ENCODE measurements at places on chromosomes 6 and 20. TPM values are rescaled to one million over a fixed set of nuclear protein-coding genes. Genes with fewer than 3 reads are reported as not detected.
A peak's percentile ranks its signal among the peaks of the same experiment; 100 is the strongest.

- no peak for DNase-seq
- H3K36me3 ChIP-seq, result no peaks in the 10 kb centered on the region
- H3K27ac ChIP-seq, result no peak overlapping the region
- H3K4me3 ChIP-seq, result no peak overlapping the region
- H3K27me3 ChIP-seq, result no peaks in the 10 kb centered on the region
Measured at GRCh38 chr6:52074155-52074554, 13.3 kb downstream of the PKHD1 start.

MMP24 gene
- total RNA-seq, result 1.4 TPM

GRCh38 chr20:8242066-8242465 lies 110.0 kb downstream of the PLCB1 start:
- no peaks in the 10 kb centered on the region for H3K4me1 ChIP-seq
- H3K4me3 ChIP-seq, result no peak overlapping the region
- H3K36me3 ChIP-seq, result no peaks in the 10 kb centered on the region
- H3K27ac ChIP-seq, result no peak overlapping the region

DNA sequence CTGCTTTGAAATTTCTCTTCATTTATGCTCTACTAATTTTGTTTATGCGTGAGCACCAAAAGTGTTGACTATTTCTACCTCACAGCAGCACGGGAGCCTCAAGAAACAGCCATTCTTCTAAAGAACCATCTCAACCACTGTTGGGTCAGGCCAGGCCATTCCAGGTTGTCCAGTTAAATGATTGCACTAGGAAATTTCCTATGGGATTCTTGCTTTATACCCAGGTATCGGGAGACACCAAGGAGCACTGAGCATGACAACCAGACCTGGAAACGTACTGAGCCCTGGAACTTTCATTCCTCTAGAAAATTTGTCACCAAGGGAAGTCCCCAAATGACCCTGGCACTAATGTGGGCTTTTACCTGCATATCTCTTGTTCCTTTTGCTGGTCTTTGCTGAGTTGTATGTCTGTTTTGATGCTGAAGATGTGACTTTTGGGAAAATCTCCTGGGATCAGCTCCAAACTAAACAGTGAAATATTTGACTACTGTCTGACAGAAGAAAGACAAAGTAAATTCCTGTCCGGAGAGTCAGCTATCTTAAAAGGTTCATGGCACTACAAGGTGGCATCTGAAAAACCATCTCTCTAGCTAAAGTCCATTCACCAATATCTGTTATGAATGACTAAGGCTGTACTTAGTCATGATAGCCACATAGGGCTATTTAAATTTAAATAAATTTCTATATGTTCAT lies 70.5 kb downstream of the SNAP25 start:
- no peaks in the 10 kb centered on the region for H3K36me3 ChIP-seq
- no peaks in the 10 kb centered on the region for H3K4me1 ChIP-seq
- H3K4me3 ChIP-seq, result no peak overlapping the region
- H3K27me3 ChIP-seq, result no peaks in the 10 kb centered on the region
- DNase-seq, result no peak

DNA sequence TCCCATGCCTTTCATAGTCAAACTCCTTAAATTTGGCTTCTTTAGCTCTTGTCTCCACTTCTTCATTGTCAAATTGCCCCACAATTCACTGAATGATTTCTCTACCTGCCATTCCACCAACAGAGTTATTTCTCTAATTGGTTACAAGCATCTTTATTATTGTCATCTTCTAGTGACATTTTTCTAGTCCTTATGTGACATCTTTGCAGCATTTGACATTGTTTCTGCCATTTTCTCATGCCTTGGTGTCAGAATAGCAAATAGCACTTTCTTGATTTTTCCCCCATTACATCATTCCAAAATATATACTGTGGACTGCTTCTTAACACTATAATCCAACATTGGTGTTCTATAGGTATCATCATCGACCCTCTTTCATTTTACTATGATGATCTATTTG lies 137.7 kb upstream of the HDDC2 start:
- H3K36me3 ChIP-seq, result no peaks in the 10 kb centered on the region
- H3K27ac ChIP-seq, result no peak overlapping the region
- H3K27me3 ChIP-seq, result no peaks in the 10 kb centered on the region
- H3K4me1 ChIP-seq, result no peaks in the 10 kb centered on the region

IL20RA gene
- not detected for total RNA-seq

SLC17A3 gene
- total RNA-seq, result not detected

GRCh38 chr20:45128099-45128498 lies 3.8 kb upstream of the WFDC12 start:
- no peak overlapping the region for H3K4me3 ChIP-seq
- DNase-seq, result no peak
- H3K36me3 ChIP-seq, result no peaks in the 10 kb centered on the region
- peaks cover 25% of the 10 kb centered on the region for H3K27me3 ChIP-seq

GRCh38 chr6:15592610-15593009 lies 70.2 kb downstream of the DTNBP1 start:
- DNase-seq, result no peak
- no peak overlapping the region for H3K27ac ChIP-seq
- no peaks in the 10 kb centered on the region for H3K27me3 ChIP-seq
- H3K4me3 ChIP-seq, result no peak overlapping the region
- no peaks in the 10 kb centered on the region for H3K4me1 ChIP-seq

DNA sequence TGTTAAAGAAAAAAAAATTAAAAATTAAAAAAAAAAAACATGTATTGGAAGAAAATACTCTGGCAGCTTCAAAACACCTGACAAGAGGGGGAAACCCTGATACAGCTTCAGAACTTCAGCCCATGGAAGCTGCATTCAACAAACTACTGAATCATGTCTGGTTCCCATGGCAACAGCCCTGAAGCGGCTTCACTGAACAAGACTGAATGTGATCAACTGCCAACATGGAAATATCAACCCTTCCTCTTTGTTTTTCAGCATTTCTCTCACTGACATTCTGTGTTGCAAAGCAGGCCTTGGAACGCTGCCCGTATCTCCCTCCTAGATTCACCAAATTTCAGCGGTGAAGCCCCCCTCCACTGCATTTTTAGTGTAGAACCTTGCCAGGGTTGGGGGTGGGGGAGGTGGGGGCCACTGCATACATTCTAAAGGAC lies 91.3 kb upstream of the SHLD1 start:
- no peaks in the 10 kb centered on the region for H3K27me3 ChIP-seq
- no peak for DNase-seq
- H3K27ac ChIP-seq, result no peak overlapping the region
- H3K36me3 ChIP-seq, result no peaks in the 10 kb centered on the region

COX4I2 gene
- total RNA-seq, result not detected

DNA sequence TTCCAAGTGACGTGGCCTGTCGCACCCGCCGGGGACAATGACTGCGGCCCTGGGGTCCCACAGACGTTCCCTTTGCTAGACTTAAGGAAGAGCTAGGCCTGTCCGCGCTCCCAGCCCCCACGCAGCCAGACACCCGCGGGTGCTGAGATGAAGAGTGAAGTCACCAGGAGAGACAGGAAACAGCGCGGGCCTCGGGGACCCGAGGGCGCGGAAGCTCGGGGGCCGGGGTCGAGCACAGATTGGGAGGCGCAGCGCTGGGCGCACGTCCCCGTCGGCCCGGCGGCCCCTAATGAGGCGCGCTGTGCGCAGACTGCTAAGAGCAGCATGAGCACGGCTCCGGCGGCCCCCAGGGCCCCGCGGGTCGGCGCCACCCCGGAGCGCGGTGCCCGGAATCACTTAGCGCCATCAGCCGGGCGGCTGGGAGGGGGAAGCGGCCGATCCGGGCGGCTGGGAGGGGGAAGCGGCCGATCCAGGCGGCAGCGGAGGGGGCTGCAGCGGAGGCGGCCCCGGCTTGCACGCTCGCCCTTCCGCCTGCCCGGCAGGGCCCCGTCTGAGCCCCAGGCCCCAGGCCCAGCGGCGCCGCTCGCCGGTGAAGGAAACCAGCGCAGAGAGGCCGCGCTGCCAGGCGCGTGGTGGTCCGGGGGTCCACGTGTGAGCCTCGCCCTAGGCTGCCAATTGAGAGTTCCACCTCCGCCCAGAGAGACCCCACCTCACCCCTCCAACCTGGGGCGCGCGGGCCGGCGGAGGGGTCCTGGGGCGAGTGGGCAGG lies 8.3 kb upstream of the AVP start:
- H3K4me1 ChIP-seq, result no peaks in the 10 kb centered on the region
- DNase-seq, result peak; percentile 45
- H3K4me3 ChIP-seq, result peak overlapping the region; percentile 33
- H3K27me3 ChIP-seq, result peaks cover 41% of the 10 kb centered on the region
- no peaks in the 10 kb centered on the region for H3K36me3 ChIP-seq
- no peak overlapping the region for H3K27ac ChIP-seq

GRCh38 chr6:39268171-39268570 lies 38.9 kb upstream of the KCNK5 start:
- peaks cover 6% of the 10 kb centered on the region for H3K4me1 ChIP-seq
- DNase-seq, result no peak
- no peaks in the 10 kb centered on the region for H3K36me3 ChIP-seq
- no peak overlapping the region for H3K4me3 ChIP-seq
- H3K27ac ChIP-seq, result no peak overlapping the region

GRCh38 chr6:26536571-26537159 lies 1.5 kb upstream of the HMGN4 start:
- peak; percentile 58 for DNase-seq
- peaks cover 18% of the 10 kb centered on the region for H3K4me1 ChIP-seq
- peak overlapping the region; percentile 79 for H3K4me3 ChIP-seq
- no peaks in the 10 kb centered on the region for H3K27me3 ChIP-seq
- no peaks in the 10 kb centered on the region for H3K36me3 ChIP-seq

DNA sequence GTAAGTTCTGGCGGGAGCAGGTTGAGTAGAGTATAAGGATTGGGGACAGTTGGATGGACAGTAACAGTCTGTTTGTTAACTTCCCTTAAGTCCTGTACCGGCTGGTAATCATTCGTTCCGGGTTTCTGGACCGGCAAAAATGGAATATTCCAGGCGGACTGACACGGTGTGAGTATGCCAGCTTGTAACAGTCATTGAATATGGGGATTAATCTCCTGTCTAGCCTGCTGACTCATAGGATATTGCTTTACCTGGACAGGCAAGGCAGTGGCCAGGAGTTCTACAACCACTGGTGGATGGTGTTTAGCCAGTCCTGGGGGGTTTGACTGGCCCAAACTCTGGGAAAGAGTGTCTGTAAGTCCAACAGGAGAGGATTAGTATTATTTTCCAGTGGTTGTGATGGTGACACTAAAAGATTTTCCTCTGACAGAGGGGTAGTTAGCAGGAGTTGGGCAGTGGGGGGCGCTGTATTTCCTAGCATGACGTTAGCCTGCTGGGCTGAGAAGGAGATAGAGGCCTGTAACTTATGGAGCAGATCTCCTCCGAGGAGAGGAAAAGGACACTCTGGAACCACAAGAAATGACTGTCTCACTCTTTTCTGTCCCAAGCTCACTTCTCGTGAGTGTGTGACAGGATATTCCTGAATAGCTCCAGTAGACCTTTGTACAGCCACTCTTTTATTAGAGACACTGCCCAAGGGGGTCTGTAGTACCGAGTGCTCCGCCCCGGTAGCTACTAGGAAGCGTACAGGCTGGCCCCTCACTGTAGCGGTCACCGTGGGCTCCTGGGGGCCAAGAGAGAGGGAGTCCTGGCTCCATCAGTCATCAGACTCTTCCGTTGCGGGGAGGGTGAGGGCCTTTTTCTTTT lies 152.2 kb downstream of the TRIM27 start:
- peaks cover 26% of the 10 kb centered on the region for H3K4me1 ChIP-seq
- H3K27ac ChIP-seq, result no peak overlapping the region
- peaks cover 100% of the 10 kb centered on the region for H3K27me3 ChIP-seq
- H3K4me3 ChIP-seq, result no peak overlapping the region

ZNF512B gene
- 2.9 TPM for total RNA-seq

GRCh38 chr6:45690846-45691245 lies 313.1 kb upstream of the SUPT3H start:
- no peaks in the 10 kb centered on the region for H3K36me3 ChIP-seq
- no peak overlapping the region for H3K27ac ChIP-seq
- no peaks in the 10 kb centered on the region for H3K27me3 ChIP-seq
- H3K4me1 ChIP-seq, result no peaks in the 10 kb centered on the region
- DNase-seq, result no peak

MOCS1 gene
- total RNA-seq, result 11.3 TPM

GRCh38 chr20:48187851-48188250 lies 402.6 kb upstream of the SULF2 start:
- H3K27ac ChIP-seq, result no peak overlapping the region
- H3K27me3 ChIP-seq, result peaks cover 20% of the 10 kb centered on the region
- H3K4me1 ChIP-seq, result peaks cover 32% of the 10 kb centered on the region
- H3K4me3 ChIP-seq, result no peak overlapping the region
- H3K36me3 ChIP-seq, result no peaks in the 10 kb centered on the region
- no peak for DNase-seq

NRSN1 gene
- total RNA-seq, result 0.19 TPM

BNIP5 gene
- not detected for total RNA-seq
